ENCODE measurements at places on chromosomes 12 and 14.

GRCh38 chr12:99997806-99998205, 13.1 kb upstream of the ANKS1B start:
- no peak for DNase-seq

DNA sequence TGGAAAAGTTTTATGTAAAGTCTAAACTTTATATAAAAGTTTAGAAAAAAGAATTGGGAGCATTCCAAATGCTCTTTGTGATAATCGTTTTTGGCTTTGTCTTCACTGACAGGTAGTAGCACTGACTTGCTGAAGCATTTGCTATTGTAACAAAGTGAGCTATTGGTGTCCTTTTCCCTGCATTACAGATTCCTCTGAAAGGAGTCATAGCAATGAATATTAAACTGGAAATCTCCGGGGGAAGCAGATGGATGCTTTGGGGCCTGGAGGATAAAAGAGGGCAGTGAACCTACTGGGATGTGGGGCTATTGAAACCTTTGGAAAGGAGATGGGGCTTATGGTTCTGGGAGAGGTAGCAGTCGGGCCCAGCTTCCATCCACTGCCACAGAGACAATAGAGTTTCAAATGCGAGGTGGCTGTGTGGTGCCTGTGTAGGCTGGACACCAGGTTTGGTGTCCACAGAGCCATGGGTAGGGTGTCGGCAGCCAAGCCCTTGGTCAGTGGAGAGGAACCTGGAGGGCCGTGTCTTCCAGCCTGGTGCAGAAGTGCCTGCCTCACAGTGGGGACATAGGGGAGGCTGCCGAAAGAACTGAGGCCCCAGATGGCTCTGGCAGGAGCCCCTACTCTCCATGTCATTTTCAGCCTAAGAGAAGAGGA, 10.1 kb downstream of the GSG1 start:
- DNase-seq, result no peak

- DNase-seq, result no peak
Measured at GRCh38 chr14:47252802-47253201, 422.6 kb downstream of the MDGA2 start.

DNA sequence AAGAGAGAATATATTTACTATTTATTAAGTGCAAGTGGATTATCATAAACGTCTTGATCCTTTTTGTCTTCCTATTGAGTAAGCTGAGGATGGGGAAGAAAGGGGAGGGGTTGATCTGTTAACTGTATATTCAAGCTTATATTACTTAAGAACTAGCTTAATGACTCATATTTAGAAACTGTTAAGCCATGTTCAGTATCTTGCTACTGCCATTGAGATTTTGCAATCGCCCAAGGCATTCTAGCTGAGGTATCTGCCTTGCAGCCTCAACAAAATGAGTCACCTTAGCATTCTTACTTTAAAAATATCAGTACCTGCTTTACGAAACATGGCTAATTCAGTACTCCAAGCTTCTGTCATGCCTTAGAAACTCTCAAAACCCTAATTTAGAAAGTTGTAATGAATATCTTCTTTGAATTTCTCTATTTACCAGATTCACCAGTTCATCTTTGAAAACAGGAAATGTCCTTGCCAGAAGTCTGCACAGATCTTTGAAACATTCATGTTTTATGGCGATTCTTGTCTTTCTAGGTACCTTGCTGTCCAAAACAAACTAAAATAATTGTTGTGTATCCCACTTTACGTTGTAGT, 76.1 kb downstream of the ALG10B start:
- no peak for DNase-seq

DNA sequence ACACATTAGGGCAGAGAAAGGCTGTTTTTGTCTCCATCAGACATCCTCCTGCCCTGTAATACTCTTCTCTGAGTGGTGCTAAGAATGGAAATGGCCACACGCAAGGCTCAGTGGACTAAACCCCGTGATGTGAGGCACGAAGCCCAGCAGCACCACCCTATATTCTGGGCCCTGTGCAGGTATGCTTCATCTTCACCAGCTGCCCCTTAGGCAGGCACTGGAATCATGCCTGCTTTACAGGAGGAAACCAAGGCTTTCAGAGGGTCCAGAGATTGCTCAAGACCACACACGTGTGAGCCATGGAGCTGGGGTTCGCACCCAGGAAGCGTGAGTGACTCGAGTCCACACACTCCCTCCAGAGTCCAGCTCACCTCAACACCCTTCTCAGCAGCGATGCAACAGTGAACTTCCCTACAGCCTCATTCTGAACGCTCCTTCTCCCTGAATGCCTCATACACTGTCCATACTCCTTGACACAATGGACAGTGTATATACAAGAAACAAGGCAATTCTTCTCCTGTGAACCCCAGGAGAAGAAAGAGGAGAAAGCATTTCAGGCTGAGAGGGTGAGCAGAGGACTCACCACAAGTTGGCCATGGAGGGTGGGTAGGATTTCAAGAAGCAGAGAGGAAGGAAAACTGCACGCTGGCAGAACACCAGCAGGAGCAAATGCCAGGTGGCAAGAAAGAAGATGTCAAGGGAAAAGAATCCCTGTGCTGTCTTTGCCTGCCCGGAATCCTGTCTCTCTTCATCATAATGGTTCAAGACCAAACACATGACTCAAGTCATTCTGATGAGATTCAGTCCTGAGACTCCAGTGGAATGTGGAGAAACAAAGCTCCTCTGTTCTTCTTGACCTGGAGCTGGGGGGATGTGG, 39.1 kb downstream of the NT5DC3 start:
- DNase-seq, result no peak

GRCh38 chr14:77099425-77100167, 1.5 kb downstream of the CIPC start:
- DNase-seq, result no peak

- DNase-seq, result no peak
Measured at GRCh38 chr12:14989790-14990189, 16.9 kb downstream of the PDE6H start.

GRCh38 chr12:23945249-23945648, 4.2 kb downstream of the SOX5 start:
- no peak for DNase-seq

- no peak for DNase-seq
Measured at GRCh38 chr14:25122211-25122610, 72.3 kb upstream of the STXBP6 start.

GRCh38 chr14:50676814-50677516, 8.9 kb upstream of the SAV1 start:
- no peak for DNase-seq

GRCh38 chr14:99426813-99427346, 53.8 kb downstream of the SETD3 start:
- no peak for DNase-seq

GRCh38 chr12:32366714-32367113, 32.6 kb upstream of the FGD4 start:
- DNase-seq, result no peak

GRCh38 chr12:40561395-40561966, 130.8 kb upstream of the CNTN1 start:
- no peak for DNase-seq

DNA sequence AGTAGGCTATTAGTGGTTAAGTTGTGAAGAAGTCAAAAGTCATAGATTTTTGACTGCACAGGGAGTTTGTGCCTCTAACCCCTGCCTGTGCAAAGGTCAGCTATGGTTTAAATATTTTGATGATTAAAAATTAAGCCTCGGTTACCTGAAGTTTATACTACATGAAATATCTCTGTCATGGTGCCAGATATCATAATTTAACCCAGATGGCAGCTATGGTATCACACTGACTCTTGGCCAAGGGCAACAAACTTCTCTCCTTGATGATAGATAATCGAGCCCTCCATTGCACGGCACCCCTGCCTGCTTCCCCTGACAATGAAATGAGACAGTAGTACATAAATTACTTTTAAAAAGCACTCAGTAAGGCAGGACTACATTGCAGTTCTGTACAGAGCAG, 80.8 kb downstream of the SLC35F4 start:
- DNase-seq, result no peak

- no peak for DNase-seq
Measured at GRCh38 chr14:51701951-51702350, 50.2 kb downstream of the FRMD6 start.

GRCh38 chr14:102125546-102125945, 14.2 kb upstream of the WDR20 start:
- DNase-seq, result no peak

DNA sequence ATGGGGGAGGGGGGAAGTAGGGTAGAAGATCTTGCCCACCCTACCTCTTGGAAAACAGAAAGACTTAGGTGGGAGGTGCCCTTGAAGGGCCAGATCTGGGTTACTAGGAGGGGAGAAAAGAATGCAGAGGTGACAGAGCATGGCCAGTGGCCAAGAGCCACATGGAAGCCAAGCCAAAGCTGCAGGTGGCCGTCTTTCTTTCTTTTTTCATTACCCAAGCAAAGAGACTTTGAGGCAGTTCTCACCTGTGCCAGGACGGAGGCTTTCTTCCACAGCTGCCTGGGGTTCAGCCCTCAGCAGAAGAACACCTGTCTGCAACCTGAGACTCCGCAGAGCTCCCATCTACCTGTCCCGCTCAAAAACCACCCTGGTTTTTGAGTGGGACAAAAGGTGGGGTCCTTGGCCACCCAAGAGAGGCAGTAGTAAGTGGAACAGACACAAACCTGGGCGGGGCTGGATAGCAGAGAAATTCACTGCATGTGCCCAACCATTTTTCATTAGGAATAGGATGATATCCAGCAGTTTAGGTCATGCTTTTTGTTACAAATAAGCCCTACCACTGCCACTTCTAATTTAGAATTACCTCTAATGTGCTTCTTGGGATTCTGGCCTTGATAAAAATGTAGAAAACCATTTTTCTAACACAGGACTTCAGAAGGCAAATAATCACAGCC, 116.5 kb downstream of the DYRK2 start:
- no peak for DNase-seq

DNA sequence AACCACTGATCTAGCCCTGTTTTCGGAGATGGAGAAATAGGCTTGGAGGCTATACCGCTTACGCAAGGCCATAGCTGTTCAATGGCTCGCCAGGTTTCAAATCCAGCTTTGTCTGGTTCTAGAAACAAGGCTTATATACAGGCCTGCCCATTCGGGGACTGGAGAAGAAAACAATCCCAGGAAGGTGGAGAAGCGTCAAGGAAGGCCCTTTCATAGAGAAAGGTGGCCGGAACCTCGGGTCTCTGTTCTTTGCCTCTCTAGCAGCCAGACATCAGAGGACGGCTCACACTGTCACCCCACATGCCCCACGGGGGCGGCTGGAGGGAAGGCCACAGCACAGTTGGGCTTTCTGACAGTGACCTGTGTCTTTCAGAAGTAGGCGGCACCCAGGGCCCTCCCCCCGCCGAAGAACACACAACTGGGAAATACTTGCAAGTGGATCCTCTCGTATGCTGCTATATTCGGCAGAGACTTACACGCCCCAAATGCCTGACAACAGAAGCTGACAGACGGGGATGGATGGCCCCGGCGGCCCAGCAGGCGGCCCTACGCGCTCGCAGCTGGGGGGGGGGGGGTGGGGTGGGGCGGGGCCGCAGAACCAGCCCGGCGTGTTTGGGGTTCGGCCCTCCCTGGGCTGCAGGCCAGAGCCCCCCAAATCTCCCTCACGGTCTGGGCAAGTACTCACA, 4.5 kb upstream of the SETD1B start:
- DNase-seq, result peak; percentile 77

- no peak for DNase-seq
Measured at GRCh38 chr12:66270613-66271012, 31.7 kb upstream of the HELB start.

DNA sequence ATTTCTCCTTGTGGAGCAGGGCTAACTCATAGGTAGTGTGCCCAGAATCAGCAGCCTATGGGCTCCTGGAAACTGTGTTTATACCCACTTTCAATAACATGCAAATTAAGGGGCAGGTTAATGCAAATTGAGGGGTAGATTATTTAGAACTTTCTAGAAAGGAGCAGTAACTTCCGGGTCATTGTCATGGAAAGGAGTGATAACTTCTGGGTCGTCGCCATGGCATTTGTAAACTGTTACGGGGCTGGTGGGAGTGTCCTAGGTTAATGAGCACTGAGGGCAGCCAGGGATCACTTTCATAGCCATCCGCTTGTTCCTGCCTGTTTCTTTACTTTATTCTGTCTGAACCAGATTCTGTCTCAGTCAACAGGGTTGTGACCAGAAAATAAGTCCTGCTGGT, 143.3 kb upstream of the RFLNA start:
- DNase-seq, result no peak

DNA sequence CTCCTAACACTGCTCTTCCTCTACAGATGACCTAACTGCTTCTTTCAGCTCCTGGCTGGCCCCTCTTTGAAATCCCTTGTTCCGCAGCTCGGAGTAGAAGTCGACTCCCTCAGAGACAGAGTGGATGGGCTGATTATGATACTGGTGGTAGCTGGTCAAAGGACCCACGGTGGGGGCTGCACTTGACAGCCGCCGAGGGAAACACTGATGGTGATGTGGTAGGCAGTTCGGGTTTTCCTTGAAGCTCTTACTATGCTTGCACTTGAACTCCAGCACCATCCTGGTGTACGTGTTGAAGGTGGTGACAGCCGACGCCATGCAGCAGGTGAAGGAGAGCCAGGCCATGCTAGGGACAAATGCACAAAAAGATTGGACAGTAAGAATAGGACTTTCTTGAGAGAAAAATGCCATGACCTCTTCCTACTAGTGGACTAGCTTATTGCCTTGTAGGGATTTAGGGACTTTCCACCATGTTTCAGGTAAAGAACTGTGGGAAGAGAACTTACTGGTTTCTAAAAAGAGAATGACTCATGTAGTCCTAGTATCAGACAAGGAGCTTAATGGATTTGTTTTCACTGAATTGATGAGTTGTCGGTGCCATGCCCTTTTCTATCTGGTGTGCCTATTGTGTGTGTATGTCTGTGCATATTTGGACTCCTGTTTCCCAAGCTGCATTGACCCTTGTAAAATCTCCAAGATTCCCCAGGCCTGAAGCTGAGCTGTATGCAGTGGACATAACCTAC, 18.4 kb downstream of the GSG1 start:
- DNase-seq, result no peak

GRCh38 chr14:67050896-67051295, 138.3 kb upstream of the GARIN2 start:
- DNase-seq, result no peak

- no peak for DNase-seq
Measured at GRCh38 chr12:1691123-1692007, 495 bp downstream of the ADIPOR2 start.

DNA sequence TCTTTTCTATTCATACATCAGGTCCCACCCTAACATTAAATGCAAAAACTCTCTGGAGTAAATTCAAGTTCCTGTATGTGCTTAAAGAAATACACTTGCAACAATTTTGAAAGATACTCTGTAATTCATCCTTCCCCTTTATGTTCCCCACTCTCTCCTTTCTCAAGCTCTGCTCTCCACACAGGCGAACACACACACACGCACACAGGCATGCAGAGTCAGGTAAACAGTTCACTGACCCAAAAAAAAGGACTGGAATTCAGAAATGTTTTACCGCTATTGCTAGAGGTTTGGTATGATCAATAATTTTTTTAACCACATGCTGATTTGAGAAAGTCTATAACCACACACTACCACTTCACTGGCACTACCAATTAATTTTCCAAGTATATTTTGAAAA, 152.4 kb upstream of the TMCC3 start:
- no peak for DNase-seq

DNA sequence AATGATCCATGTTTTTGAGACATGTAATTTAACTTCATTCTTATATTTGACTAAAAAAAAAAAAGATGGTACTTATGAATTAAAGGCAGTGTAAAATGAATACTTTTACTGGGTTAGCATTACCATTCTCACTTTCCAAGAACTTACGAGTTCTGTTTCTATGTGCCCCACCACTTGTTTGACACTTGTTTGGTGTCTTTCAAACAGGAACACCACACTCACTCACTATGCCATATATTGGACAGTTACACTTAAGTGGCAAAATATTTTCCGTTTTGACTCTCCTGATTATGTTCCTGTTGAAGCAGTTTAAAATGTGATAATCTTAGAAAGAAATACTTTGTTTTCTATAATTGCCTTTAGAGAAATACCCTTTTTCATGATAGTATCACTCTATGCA, 56.6 kb upstream of the ATXN7L3B start:
- no peak for DNase-seq
